ENCODE measurements at places on chromosomes 6 and 20.

DNA sequence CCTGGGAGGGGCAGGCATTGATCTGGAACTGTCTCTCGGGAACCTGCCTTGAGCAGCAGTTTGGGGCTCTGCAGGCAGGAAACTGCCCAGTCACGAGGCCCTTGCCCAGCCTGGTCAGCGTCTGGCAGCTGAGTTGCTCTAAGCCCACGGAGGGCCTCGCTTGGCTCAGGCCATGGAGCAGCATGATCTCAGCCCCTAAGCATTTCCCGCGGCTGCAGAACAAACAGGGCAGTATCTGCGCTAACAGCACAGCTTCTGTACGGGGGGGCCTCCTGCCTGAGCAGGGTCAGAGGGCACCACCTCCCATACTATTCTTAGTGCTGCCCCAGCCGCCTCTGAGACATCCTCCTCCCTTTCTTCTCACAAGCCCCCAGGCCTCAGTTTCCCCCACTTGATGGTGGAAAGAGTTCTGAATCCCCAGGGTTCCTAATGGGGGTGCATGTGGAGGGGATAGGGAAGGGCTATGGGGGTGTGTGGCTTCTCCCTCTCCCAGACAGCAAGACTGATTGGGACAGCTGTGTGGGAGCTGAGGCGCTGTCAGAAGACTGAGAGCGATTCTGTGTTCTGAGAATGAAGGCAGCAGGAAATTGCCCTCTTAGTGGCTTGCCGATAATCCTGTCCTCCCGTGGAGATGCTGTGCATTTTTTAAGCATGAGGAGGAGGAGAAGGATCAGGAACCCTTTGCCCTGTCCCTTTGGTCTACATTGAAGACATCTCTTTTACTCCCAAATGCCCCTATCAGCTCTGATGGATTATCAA, 46.4 kb downstream of the MOCS1 start:
- DNase-seq: no peak

DNA sequence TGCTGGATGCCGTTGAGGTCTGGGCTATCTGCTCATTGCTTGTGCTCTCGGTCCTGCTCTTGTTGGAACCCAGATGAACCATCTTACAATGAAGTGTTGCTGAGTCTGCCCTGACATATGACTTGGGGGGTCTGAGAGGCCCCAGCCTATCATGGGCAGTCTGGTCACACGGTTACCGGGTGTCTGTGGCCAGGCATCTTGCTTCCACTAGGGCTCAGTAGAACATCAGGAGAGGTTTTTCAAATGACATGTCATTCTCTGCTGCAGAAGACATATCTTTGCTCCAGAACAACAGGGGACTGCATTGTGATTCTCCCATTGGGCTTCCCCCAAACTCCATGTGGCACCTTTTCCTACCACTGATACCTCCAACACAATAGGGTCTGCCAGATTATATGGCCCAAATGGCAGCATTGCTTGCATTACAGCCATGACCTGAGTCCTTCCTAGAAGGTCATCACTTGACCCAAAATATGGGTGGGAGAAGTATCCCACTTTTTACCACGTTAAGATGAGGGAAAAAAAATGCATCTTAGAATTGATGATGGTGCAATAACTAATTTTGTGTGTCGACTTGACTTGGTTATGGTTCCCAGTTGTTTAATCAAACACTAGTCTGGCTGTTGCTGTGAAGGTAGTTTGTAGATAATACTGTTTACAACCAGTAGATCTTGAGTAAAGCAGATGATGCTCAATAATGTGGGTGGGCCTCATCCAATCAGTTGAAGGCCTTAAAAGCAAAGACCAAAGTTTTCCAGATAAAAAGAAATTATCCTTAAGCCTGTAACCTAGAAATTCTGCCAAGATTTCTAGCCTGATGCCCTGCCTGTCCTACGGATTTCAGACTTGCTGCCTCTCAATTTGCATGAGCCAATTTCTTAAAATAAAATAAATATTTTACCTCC, 241.0 kb downstream of the QKI start:
- no peak for DNase-seq

GRCh38 chr6:39088331-39088730, 26.7 kb downstream of the SAYSD1 start:
- DNase-seq: no peak

- no peak for DNase-seq
Measured at GRCh38 chr6:89602166-89602565, 36.4 kb downstream of the LYRM2 start.

DNA sequence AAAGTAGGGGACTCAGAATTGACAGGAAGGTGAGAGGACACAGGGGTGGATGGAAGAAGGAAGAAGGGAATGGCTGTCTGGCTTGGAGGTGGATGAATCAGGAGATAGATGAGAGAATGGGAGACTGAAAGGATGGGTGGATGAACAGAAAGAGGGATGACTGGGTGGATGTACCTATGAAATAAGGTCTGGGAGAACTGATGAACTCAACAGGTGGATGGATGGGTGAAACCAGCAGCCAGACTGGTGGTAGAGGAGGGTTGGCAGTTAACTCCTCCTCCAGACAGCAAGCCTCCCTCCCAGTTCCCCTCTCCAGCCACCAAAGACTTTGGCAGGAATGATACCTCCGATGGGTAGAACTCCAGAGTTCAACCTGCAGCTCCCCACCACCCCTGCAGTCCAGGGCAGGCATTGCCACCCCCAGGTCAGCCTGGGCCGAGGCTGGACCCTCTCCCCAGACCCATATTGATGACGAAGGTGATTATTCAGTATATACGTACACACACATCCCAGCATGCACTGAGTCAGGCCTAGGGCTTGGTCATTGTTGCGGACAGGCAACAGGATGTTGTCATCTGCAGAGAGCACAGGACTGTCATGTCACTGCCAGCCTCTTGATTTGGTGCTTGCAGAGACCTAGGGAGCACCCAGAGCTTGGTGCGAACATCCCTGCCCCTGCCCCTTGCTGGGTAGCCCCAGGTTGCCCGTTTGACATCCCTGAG, 2.0 kb downstream of the SUN5 start:
- DNase-seq: no peak

GRCh38 chr6:25745836-25746235, 8.7 kb upstream of the SLC17A4 start:
- DNase-seq: no peak

DNA sequence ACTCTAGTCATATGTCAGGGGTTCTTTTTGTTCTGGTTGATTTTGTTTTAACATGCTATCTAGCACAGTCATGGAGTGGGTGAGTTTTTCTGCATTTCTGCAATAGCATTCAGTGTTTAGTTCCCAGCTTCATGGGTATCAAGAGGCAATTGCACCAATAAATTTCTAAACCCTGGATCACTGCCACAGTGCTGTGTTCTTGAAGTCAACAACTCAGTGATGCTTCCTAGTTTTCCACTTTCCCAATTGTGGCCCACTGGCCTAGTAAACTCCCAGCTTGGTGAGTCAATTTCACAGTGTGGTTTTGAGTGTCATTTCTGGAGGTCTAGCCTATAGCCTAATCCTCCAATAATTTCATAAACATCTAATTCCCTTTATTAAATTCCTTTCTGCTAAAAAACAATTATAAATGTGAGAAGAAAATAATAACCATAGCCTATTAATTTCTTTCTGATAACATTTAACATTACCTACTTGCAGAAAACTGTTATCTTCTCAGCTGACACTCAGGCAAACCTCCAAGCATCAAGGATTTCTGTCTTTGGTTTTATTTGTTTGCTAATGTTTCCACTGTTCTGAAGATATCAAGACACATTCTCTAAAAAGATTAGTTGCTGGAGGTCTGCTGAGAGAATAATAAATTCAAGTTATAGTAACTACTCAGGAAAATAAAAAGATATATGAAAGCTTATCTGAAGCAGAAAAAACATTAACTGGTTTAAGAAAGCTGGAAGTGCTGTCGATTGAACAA, 89.9 kb downstream of the PDE7B start:
- peak; percentile 39 for DNase-seq

DNA sequence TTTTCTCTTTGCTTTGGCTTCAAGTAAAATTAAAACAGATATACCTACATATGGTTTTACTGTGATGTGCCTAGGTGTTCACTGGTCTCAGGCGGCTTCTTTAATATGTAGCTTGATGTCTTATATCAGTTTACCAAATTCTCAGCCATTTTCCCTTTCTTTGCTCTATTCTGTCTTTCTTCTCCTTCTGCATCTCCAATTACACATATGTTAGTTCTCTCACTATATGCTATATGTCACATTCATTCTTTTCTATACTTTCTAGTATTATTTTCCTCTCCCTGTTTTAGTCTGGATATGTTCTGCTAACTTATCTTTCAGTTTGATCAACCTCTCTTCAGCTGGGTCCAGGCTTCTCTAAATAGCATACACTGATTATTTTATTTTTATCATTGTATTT, 14.4 kb upstream of the WFDC8 start:
- no peak for DNase-seq

DNA sequence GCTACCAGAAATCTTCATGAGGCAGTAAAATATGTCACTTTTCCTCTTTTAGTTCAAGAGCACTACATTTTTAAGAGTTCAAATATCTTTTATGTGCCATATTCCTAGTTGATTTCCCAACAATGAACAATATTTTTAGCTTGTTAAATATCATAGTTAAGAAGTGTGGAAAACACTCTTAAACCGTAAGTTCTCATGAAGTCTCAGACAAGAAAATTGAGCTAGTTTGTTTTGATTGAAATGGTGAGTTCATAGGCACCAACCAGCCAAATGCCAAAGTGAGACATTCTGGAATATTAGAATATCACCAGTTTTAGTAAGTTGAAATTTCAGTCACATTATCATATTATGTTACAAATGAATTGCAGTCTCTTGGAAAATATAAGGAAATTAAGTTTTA, 277.2 kb upstream of the HSF2 start:
- no peak for DNase-seq

- peak; percentile 21 for DNase-seq
Measured at GRCh38 chr20:39264506-39265172, 302.5 kb downstream of the DHX35 start.

GRCh38 chr6:11386323-11386722, 151.2 kb upstream of the TMEM170B start:
- no peak for DNase-seq

DNA sequence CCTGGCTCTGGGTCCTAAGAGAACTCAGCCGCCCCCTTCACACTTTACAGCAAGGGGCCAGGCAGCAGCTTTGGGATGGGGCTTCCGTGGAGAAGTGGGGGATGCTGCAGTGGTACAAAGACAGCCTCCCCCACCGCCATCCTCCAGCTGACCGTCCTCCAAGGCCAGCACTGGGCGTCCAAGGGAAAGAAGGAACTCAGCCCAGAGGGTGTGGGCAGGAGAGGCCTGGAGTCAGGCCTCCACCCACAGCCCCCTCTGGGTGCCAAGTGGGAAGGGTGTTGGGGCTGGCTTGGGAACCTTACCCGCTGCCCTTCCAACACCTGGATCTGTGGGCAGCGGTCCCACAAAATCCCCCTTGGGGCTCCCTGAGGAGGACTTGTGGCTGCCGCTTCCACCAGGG, 13.1 kb downstream of the STMN3 start:
- DNase-seq: no peak

DNA sequence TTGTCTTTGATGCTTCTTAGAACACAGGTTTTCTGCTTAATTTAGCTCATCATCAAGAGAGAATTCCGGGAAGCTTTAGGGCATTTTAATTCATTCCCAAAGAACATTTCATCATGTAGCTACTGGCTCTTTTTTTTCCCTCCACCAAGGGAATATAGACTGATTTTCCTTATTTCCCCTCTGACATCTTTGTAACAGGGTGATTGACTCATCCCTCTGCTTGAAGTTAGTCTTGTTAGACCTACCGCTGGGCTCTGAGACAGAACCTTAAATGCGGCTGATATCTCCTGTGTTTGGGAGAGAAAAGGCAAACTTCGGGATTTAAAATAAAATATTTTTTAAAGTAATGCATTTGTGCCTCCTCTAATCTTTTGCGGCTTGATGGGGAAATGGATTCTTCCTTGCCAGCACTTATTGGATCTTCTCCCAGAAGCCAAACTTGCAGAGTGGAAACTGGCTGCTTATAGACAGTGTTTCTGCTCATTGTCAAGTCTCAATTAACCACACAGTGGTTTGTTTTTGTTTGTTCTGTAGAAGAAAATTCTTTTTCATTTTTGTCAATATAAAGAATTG, 272.7 kb upstream of the PLCB4 start:
- no peak for DNase-seq

- no peak for DNase-seq
Measured at GRCh38 chr6:165726965-165727381, 63.9 kb upstream of the PDE10A start.

GRCh38 chr20:19609642-19610223, 148.3 kb upstream of the RIN2 start:
- DNase-seq: no peak

All from fibroblast of skin of left biceps (primary cell).